ENCODE measurements at places on chromosomes 3 and 15.

DNA sequence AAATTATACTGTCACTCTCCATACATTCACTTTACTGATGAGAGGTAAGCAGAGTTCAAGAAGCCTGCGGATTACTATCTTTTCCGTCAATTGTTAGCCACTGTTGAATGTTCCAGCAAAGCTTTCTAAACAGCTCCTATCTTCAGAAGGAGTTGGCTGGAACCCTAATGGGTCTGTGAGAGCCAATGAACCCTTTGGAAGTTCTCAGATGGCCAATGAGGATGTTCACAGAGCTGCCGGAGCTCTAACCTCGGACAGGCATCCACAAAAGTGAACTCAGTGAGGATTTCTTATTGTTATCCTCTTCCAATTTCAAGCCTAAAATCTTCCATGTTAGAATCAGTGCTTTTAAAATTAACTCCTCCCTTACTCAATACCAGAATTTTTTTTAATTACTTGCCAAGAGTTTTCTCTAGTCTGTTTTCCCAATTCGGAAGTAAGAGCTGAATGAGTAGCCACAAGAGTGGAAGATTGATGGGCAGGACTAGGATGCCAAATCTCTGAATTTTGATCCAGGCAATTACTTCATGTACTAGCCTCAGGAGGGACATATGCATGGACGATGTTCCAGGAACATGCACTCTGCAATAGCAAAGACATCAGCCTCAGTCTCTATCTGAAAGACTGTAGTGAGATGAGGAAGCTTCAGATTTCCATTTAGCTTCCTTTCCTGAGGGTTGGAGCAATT lies 78.1 kb downstream of the AGBL1 start:
- DNase-seq = no peak

DNA sequence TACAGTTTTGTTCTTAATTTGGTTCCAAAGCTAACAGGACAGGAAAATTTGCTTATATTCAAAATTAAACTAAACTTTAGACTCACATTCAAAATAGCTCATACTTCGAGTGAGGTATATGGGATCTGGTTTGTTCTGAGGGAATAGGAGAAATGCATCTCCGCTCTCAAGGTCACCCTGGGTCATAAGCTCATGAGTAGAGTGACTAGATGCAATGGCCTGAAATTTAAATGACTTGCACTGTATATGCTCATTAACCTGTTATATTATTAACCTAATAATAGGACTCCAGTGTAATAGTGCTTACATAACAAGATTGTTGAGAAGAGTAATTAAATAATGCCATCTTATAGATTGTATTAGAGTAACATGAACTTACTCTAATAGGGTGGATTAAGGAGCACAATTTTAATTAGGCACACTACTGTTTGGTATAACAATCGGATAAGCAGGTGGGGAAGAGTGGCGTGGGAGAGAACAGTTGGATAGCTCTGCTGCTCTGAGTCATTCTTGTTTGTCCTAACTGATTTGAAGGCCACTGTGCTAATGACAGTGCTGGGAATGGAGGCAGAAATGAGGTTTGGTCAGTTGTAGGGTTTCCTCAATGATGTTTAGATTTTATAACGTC lies 5.2 kb downstream of the NKTR start:
- DNase-seq = no peak

GRCh38 chr3:33543601-33544000 lies 103.4 kb upstream of the UBP1 start:
- DNase-seq = no peak

GRCh38 chr3:185717121-185717520 lies 107.7 kb downstream of the IGF2BP2 start:
- DNase-seq = peak; percentile 63

GRCh38 chr3:117728226-117728625 lies 1018.6 kb downstream of the TUSC7 start:
- DNase-seq = no peak

DNA sequence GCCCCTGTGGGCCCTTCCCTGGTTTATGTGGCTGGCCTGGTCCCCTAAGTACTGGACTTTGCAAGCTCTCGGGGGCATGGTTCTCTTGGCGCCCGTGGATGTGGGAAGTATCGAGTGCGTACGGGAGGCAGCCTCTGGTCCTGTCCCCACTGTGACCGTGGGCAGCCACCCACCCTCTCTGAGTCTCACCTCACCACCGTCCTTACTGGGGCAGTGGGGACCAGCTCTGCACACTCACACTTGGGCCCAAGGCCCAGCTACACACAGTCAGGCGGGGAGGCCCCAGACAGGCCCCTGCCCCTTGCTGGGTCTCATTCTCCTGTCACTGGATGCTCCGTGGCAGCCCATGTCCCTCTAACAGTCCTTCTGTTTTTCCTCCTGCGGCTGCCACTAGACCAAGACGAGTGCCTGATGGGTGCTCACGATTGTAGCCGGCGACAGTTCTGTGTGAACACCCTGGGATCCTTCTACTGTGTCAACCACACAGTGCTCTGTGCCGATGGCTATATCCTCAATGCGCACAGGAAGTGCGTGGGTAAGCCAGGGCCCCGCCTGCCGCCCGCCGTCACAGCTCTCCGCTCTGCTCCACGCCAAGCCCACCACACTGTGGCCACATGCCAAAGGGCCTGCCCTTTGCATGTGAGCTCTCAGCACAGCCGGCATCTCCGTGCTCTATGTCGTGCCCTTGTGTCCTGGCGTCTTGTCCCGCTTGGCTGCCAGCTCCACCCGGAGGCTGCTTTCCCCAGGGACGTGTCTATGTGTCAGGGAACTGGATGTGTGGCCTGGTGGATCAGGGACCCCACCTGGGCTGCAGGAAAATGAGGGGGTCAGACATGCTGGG lies 72.7 kb downstream of the FBLN2 start:
- no peak for DNase-seq

- no peak for DNase-seq
Measured at GRCh38 chr3:139231555-139232281, 112.1 kb upstream of the MRPS22 start.

GRCh38 chr3:160016972-160017371 lies 28.3 kb downstream of the IL12A start:
- DNase-seq = no peak

DNA sequence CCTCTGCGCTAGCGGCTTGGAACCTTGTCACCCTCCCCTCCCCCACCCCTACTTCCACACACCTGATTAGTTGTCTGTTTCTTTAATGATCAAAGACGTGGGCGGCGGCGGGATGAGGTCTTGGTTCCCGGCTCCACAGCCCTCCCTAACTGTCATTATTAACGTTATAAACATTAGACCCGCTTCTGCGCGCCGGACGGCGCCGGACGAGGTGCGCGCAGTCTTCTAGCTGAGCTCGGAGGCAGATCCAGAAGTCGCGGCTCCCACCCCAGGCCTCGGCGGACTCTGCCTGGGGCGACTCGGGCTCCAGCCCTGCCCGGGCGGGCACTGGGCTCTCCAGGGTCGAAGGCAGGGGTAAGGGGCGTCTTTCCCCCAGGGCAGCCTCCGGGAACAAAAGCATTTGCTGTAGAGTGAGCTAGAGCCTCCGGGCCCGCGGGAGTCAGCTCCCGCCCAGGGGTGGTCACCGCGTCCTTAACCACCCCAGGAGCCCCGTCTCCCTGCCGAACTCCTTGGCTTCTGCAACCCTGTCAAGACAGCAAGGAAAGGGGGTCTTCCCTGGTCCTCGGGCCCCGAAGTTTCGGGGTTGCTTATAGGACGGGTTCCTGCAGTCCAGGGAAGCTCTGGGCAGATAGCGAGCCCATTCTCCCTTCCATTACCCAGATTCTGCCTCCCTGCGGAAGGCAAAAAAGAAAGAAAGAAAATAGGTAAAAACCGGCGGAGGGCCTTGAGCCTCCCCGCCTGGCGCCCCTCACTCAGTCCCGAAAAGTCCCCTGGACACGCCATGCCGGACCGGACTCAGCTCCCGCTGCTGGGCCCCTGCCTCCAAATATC lies 2.2 kb upstream of the ISLR2 start:
- DNase-seq = no peak

- no peak for DNase-seq
Measured at GRCh38 chr3:194174406-194174805, 38.5 kb downstream of the HES1 start.

- DNase-seq = no peak
Measured at GRCh38 chr3:20066850-20067617, 26.8 kb downstream of the KAT2B start.

DNA sequence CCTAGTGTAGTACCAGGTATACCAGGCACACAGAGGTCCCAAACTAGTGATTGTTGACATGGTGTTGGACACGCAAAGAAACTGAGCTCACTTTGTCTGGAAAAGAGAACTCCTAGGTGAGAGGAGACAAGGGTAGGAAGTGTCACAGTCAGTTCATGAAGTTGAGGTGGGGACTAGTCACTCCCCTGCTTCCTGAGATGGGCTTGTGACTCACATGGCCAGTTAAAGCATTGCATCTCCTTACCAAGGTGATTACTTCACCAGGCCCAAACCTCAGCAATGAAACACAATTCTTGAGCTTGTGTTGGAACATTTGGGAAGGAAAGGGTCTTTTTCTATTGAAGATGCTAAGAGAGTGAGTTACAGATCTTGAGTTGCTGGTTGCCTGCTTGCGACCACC lies 49.2 kb upstream of the RAD18 start:
- no peak for DNase-seq

DNA sequence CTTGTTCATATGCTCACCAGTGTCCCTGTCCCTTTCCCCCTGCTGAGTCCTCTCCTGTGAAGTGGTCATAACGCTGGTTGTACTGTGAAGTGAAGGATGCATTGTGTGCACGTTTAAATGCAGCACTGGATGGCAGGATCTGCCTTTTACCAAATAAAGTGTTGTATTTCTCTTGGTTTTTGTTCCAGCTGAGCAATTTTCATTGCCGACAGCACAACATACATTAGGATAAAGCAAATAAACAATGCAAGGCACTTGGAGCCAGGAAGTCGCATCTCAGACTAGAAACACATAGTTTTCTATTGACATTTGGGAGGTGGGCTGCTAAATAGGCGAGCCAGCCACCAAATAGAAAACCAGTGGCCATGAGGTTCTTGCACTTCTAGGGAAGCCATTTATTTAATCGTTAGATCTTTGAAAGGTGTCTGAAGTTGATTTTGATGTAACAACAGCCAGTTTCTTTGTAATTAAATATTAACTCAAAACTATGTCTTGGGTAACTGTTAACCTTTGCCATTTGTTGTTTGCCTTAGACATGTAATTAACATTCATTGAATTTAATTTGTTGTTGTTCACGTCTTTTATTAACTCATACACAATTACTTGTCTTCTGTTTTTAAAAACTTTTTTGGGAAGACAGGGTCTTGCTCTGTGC lies 185.3 kb downstream of the FNDC3B start:
- DNase-seq = no peak

DNA sequence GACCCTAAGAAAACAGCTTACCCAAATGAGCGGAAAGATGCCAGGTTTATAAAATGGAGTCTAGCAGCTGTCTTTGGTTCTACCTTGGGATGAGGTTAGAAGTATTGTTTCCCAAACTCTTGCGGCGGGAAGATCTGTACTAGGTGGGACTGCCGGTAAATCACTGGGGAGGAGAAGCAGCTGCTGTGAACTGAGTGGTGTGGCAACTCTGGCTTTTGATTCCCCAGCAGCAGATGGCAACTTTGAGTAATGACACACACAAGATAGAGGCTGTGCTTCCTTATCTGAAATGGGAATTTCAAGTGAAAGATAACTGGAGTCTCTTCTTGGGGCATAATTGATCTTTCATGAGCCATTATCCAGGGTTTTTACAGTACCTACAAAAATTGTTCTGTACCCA lies 184.9 kb downstream of the ATG7 start:
- DNase-seq = no peak

DNA sequence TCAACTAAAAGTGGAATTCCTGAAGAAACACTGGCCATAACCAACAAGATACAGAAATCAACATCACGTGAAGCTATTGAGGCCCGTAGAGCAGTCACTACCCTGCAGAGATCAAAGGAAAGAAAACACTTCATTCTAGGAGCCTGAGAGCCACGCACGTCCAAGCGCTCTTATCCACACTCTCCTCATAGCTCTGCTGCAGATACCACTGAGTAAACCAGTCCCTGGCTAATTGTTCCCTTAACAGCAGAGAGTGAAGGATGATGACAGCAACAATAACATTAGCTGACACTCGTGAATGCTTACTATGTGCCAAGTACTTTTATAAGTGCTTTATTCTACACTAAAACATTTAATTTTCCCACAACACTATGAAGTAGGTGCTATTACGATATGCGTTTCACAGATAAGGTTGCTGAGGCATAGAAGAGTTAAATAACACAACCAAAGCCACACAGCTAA lies 271.0 kb upstream of the GADL1 start:
- no peak for DNase-seq

GRCh38 chr15:73928971-73929627 lies 2.8 kb downstream of the LOXL1 start:
- DNase-seq = no peak

GRCh38 chr15:61812476-61812875 lies 247.8 kb downstream of the VPS13C start:
- no peak for DNase-seq

- DNase-seq = no peak
Measured at GRCh38 chr3:170839518-170840100, 30.4 kb downstream of the RPL22L1 start.

DNA sequence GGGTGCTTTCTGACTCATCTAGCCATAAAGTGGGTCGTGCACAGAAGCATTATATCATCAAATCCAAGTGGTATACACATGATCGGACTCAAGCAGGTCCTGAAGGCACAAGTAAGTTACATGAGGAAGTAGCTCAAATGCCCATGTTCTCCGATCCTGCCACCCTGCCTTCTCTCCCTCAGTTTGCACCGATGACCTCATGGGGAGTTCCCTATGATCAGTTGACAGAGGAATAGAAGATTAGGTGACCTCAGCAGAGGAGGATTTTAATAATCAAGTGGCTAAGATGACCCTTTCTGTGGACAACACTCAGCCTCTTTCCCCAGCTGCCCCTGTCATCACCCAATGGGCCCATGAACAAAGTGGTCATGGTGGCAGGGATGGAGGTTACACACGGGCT lies 149.5 kb downstream of the TBC1D5 start:
- no peak for DNase-seq

DNA sequence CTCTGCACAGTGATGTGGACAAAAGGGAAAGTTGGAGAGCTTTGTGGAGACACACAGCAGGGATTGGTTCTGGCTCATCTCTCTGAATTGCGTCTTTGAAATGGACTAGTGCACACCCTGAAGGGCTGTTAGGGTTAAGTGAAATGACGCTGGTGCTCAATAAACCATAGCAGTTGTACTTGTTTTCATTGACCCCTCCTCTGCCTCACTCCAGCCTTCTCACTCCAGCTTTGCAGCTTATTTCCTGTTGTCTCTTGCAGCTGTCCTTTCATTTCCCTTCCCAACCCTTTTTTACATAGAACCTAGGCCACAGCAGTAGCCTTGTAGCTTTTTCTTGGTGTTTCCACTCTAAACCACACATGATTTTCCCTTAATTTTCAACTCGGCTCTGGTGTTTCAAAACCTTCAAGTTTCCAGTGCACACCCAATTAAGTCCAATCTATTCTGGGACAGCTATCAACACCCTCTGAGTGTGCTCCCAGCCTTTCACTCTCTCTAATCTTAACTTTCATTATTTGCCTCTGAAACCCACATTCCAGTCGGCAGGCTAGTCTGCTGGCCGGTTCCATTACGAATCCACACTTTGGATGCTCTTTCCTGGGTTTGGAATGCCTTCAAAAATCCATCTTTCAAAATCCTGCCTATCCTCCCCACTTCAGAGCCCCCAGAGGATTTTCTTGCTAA lies 6.4 kb downstream of the C3orf52 start:
- DNase-seq = no peak

- DNase-seq = no peak
Measured at GRCh38 chr3:9190276-9190675, 59.2 kb downstream of the SRGAP3 start.

GRCh38 chr15:70050970-70051369 lies 46.7 kb downstream of the TLE3 start:
- no peak for DNase-seq

- no peak for DNase-seq
Measured at GRCh38 chr3:98695796-98696195, 67.3 kb upstream of the ST3GAL6 start.
